ENCODE measurements at places on chromosomes 12 and 14.

GRCh38 chr12:130088504-130088903, 73.8 kb upstream of the FZD10 start:
- DNase-seq, result no peak

DNA sequence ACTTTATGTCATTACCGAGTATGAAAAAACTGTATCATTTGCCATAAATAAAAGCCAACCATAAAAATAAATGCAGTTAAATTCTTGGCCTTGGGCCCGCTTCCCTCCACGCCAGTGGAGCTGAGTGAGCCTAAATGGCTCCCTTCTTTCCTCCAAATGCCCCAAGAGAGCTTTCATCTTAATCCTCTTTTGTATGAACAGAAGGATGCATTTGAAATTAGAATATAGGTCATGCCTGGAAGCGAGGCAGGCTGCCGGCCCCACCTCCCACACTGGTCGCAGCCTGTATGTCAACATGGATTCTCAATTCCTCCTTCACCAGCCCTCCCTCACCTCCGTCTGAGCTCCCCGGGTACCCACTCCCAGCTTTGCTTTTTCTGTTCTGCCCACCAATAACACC, 245.7 kb downstream of the SLC15A4 start:
- no peak for DNase-seq

DNA sequence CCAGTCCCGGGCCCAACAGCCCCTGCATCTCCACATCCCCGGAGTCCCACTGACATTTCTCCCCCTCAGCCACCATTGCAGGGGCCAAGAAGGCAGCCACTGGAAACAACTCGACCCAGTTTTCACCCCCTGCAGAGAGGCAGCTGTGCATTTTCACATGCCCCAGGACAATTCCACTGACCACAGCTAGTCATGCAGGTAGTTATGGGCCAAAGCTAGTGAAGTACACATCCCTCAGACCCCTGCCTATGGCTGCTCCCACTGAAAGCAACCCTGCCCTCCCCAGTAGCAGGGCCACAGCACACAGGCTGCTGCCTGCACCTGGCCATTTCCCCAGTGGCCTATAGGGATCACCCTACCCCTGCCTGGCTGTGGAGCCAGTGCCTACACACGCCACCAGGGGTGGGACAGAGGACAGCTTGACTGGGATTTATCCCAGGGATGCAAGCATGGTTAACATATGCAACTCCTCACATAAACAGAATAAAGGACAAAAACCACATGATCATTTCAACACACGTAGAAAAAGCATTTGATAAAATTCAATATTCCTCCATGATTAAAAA, 154.0 kb downstream of the NDUFA12 start:
- DNase-seq, result no peak

GRCh38 chr12:103505371-103506236, 9.8 kb upstream of the C12orf42 start:
- no peak for DNase-seq

DNA sequence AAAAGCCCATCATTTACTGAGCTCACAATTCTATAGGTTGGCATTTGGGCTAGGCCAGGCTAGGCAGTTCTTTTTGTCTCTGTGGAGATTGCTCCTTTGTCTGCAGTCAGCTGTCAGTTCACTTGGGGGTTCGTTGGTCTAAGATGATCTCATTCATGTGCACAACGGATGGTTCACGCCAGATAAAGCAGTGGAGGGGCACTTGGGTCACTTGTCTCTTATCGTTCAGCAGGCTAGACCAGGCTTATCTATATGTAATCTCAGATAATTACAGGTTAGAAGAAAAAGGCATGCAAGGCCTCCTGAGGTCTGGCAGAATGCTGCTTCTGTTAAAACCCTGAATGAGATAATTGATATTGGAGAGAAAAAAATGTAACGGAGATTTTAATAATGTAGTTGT, 119.0 kb upstream of the ATP2B1 start:
- DNase-seq, result no peak

DNA sequence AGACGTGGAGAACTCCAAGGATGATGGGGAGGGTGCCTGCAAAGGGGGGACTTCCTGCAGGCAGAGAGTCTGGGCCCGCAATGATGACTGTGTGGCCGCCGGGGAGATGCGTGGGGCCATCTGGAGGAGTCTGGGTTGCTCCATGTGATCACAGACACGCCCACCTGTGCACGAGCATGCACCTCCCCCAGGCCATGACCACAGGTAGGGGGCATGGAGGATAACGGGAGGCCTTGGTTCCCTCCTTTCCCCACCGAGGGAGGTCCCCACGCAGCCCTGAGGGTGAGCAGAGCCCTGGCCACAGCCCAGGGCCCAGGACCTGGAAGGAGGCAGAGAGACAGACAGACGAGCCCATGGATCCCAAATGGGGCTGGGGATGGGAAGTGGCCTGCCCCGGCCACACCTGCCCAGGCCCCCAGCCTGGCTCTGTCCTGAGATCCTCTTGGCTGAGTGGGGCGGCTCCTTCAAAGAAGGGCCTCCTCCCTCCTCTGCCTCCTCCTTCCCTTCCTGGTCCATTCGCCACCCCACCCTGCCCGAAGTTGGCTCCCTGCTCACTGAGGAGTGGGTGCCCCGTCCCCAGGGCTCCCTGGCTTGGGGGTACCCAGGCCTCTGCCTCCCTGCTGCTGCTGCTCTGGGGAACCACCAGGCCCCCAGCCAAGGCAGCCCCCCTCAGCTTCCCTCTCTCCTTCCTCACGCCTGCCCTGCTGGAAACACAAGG, 138.2 kb downstream of the CALM1 start:
- no peak for DNase-seq

GRCh38 chr12:78179346-78179745, 348.7 kb downstream of the NAV3 start:
- no peak for DNase-seq

GRCh38 chr12:105862163-105862821, 276.5 kb downstream of the NUAK1 start:
- DNase-seq, result no peak

- DNase-seq, result no peak
Observed at GRCh38 chr14:21863289-21863688, 189.7 kb upstream of the OR4E1 start.

DNA sequence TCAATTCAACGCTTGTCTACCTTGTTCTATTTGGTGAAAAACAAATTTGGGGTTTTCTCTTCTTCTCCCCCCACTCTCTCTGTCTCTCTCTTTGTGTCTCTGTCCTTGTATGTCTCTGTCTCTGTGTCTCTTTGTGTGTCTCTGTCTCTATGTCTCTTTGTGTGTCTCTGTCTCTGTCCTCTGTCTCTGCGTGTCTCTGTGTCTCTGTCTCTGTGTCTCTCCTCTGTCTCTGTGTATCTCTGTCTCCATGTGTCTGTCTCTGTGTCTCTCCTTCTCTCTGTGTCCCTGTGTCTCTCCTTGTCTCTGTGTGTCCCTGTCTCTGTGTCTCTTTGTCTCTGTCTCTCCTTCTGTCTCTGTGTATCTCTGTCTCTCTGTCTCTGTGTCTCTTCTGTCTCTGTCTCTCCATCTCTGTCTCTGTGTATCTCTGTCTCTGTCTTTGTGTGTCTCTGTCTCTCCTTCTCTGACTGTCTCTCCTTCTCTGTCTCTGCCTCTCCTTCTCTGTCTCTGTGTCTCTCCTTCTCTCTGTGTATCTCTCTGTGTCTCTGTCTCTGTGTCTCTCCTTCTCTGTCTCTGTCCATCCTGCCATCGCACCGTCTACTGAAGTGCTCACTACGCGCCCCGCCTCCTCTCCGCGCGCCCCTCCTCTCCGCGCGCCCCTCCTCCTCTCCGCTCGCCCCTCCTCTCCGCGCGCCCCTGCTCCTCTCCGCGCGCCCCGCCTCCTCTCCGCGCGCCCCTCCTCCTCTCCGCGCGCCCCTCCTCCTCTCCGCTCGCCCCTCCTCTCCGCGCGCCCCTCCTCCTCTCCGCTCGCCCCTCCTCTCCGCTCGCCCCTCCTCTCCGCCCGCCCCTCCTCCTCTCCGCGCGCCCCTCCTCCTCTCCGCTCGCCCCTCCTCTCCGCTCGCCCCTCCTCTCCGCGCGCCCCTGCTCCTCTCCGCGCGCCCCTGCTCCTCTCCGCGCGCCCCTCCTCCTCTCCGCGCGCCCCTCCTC, 12.8 kb downstream of the LRCOL1 start:
- no peak for DNase-seq

GRCh38 chr12:2154050-2154449, 101.3 kb downstream of the CACNA1C start:
- DNase-seq, result no peak

- no peak for DNase-seq
Observed at GRCh38 chr12:6110006-6110405, 14.5 kb downstream of the VWF start.

DNA sequence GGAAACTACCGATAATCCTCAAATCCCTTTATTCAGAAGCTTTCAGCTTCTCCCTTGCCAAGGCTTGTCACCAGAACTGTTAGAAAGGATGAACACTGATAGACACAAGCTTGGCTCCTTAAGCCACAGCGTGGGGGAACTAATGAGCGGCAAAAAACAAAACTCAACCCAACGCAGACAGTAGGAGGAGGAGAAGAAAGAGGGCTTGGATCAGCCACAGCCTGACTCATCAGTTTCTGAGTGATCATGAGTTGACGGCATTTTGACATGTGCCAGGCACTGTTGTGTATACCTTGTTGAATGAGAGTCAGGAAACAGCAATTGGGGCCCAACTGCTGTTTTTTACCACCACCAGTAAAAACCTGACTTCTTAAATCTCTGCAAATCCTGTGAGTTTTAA, 23.7 kb downstream of the PLXNC1 start:
- DNase-seq, result no peak

DNA sequence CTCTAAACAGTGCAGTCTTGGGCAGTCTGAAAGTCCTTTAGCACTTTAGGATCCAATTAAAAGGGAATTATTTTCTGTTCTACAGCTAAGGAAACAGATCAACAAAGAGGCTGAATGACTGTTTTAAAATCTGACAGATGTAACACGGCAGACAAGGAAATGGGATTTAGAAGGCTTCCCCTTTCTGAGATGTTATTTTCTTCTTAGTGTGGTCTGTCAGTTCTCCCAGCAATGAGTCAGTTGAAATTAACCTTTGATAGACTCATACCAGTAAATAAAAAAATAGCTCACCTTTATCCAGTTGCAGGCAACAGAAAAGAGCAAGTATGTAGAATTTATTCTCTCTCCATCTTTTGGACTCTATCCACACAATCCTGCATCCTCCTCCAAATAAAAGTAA, 98.1 kb downstream of the NEDD1 start:
- no peak for DNase-seq

DNA sequence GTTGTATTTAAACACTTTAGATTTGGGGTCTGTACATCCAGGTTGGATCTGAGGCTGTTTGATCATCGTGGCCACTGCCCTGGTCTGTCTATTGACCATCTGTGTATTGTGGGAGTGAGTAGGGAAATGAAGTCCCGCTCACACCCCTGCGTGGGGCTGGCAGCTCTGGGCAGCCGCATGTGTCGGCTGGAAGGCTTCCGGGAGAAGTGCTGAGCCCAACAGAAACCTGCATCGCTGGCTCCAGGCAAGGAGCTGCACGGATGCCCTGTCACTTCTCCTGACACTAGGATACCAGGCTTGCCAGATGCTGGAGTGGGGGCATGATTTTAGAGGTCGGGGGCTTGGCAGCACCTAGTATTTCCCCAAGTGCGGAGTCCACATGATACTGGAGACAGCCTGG, 93.6 kb downstream of the PHETA1 start:
- DNase-seq, result no peak

GRCh38 chr12:58368001-58368400, 426.6 kb downstream of the ATP23 start:
- DNase-seq, result no peak

DNA sequence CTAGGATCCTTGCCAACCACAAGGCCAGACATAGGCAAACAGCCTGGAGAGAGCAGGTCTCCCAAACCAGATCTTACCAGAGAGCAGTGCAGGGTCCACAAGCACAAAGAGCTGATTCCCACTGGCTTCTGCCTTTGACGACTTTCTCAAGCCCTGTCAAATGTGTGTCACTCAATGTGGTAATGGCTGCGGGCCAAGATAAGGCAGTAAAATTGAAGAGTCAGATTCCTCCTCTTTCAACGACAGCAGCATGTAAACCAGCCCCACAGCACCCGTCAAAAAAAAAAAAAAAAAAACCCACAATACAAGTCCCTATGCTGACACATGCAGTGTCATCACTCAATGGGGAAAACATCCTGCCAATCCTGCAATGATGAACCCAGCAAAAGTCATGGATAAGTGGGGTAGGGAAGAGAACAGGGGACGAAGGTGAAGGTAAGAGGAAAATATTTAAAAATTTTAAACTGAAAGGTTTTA, at the start of gene STON2:
TSS of gene STON2 (minus strand) at position 123 of the 477 bp plus-strand sequence. CDS start 1,942 bp downstream, outside the sequence.
- DNase-seq, result no peak

DNA sequence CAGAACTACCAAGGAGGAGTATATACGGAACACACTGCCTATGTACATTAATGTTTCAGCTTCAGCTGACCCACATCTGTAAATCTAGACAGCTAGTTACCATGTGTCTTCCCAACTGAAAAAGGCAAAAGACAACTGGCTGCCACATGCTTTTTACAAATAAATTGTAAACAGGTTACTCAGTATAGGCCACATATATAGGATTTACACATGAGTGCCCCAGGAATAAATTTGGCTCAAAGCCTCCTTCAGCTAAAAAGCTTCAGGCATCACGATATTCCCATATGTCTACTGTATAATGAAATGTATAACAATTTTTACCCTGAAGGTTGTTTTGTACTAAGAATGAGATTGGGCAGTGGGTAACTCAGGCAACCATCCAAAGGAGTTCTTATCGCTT, 175.9 kb upstream of the BMP4 start:
- no peak for DNase-seq

DNA sequence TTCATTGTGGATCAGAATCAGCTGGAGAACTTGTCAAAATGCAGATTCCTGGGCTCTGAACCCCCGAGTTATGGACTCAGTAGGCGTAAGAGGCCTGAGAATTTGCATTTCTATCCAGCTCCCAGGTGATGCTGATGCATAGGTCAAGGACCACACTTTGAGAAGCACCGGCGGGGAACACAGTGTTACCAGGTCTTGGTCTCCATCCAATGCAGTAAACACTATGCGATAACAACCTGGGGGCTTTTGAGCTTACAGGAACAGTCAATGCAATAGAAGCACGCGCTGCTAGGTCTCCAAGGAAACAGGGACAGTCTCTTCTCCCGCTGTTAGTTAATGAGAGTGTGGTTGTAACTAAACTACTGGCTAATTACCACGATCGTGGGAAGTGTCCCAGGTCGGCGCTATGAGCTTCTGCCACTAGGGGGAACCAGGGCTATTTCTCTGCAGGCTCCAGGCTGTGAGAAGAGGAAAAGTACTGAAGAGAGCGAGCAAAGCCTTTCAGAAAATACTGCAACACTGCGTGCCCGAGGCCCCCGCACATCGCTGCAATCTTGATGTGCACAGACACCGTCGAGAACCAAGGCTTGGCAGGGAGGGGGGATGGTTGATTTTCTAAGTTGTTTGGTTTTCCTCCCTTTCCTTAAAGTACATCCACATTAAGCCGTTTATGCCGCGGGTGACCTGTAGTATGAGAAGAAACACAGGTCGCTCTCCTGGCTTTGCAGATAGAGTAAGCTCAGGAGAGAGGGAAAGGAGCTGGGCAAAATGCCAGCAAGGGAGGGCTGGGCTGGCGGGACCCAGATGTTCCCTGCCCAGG, 52.0 kb upstream of the KCNA1 start:
- DNase-seq, result peak; percentile 45

GRCh38 chr14:31828946-31829868, 247.9 kb upstream of the ARHGAP5 start:
- DNase-seq, result no peak

GRCh38 chr12:109716092-109716479, 2.5 kb downstream of the FAM222A start:
- DNase-seq, result no peak

- DNase-seq, result no peak
Observed at GRCh38 chr14:89910691-89911009, 43.9 kb downstream of the EFCAB11 start.
